Posterior vena cava (tissue), 2 donors: ENCODE measurements at places on chromosomes 2 and 18. TPM values are rescaled to one million over a fixed set of nuclear protein-coding genes. Genes with fewer than 3 reads are reported as not detected.

The COL6A3 gene
- total RNA-seq = 835 TPM

The DLX1 gene
- not detected for total RNA-seq

The POTEE gene
- 0.37 TPM for total RNA-seq

The TUBA4B gene
- not detected for total RNA-seq

The WDR33 gene
- 48.6 TPM for total RNA-seq

The RNF152 gene
- total RNA-seq = 17.3 TPM

The FER1L5 gene
- total RNA-seq = 0.05 TPM

The EN1 gene
- 4.0 TPM for total RNA-seq

The RGPD8 gene
- total RNA-seq = 24.3 TPM

The MCM6 gene
- total RNA-seq = 14.4 TPM

The CD207 gene
- not detected for total RNA-seq

The MDH1B gene
- 0.57 TPM for total RNA-seq

The BCL2 gene
- total RNA-seq = 11.6 TPM

The BCL11A gene
- total RNA-seq = 2.0 TPM

The L3MBTL4 gene
- total RNA-seq = 10.5 TPM

The PSMA8 gene
- total RNA-seq = not detected

The GATA6 gene
- total RNA-seq = 38.4 TPM

The FAM237A gene
- total RNA-seq = not detected

The C2orf66 gene
- total RNA-seq = not detected

The NT5C1B gene
- total RNA-seq = not detected

The ASB18 gene
- total RNA-seq = not detected

The IL36G gene
- not detected for total RNA-seq

The NUP35 gene
- total RNA-seq = 11.7 TPM

The GAD1 gene
- total RNA-seq = not detected

The NR4A2 gene
- total RNA-seq = 7.8 TPM

The GPR45 gene
- not detected for total RNA-seq

The PLEK gene
- 10.8 TPM for total RNA-seq

The TRIM43 gene
- not detected for total RNA-seq

The NDC80 gene
- 1.4 TPM for total RNA-seq

The PDCL3 gene
- 24.9 TPM for total RNA-seq

The GPC1 gene
- 83.1 TPM for total RNA-seq

The ICOS gene
- total RNA-seq = 0.14 TPM

The SRD5A2 gene
- not detected for total RNA-seq

The SFT2D3 gene
- total RNA-seq = 4.7 TPM
